MG63 (cell line): ENCODE measurements at places on chromosomes 16 and 17.

- no peak for DNase-seq
Measured at GRCh38 chr16:50910736-50911100, 168.8 kb downstream of the CYLD start.

DNA sequence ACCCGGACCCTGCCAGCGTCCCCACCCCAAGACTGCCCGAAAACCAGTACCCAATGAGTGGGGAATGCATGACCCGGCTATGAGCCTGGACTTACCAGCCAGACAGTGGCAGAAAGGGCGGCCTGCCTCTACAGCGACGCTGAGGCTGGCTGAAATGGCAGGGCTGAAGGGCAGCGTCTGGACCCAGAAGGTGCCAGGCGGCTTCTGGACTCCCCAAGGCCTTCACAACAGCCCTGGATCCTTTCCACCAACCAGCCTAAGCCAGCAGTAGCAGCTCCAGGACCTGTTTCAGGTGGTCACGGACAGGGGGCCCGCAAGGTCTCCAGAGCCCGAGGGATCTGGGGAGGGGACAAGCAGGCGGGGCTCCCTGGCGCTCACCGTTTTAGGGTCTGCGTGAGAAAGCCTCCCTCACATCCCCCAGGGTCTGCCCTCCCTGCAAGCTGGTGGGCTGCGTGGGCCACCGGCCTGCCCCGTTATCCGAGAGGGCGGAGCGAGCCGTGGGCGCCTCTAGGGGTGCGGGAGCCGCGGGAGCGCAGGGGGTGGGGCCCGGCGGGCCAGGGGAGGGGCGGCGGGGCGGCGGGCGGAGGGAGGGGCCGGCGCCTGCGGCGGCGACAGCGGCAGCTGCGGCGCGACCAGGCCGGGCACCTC is at the start of gene RIPOR1:
Gene RIPOR1 (plus strand): TSS at position 608 of the 648 bp plus-strand sequence. CDS start 9,618 bp downstream, outside the sequence.
- peak; percentile 44 for DNase-seq

GRCh38 chr16:56748191-56748590 is 18.3 kb downstream of the NUP93 start:
- DNase-seq: no peak

DNA sequence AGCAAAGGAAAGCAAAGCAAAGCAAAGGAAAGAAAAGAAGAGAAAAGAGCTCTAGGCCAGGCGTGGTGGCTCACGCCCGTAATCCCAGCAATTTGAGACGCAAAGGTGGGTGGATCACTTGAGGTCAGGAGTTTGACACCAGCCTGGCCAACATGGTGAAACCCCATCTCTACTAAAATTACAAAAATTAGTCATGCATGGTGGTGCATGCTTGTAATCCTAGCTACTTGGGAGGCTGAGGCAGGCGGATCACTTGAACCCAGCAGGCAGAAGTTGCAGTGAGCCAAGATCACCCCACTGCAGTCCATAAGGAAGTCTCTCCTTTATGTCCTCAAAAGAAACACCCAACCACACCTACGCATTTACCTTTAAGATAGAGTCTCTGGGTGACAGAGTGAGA is 70.1 kb downstream of the ADAMTS18 start:
- DNase-seq: no peak

DNA sequence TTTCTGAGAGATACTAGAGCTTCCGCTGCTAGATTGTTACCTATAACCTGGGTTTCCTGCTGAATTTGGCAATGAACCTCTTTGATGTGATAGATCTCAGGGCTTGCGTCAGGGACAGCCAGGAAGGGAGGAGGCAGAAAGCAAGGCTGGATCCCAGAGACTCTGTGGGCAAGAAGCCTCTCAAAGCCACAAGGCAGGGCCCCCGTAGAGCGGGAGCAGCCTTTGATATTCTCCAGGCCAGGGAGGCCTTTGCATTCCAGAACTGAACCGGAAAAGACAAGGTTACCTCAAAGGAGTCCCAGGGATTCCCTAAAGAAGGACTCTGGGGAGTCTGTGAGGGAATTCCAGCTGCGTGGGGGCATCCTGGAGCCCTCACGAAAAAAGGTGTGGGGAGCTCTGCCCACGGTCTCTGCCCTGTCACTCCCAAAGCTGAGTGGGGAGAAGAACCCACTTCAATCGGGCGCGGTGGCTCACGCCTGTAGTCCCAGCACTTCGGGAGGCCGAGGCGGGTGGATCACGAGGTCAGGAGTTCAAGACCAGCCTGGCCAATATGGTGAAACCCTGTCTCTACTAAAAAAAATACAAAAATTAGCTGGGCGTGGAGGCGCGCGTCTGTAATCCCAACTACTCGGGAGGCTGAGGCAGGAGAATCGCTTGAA is 14.3 kb upstream of the SCIMP start:
- no peak for DNase-seq

DNA sequence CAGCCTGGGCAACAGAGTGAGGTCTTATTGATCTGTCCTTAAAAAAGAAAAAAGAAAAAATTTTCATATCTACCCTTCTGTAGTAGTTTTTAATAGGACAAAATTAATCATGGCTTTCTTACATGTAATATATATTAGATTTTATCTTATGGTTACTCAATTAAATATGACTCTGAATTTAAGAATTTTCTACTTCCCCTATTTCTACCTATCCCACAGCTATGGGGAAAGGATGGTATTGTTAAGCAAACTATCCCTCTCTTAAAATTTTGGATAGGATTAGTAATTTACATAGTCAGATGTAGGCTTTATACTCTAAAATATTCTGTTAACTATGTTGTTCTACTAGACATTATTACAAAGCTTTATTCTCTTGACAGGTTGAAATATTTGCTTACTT is 62.5 kb downstream of the NQO1 start:
- no peak for DNase-seq
